H54 (cell line): ENCODE measurements at places on chromosomes 4 and X.

GRCh38 chr4:119190354-119190753 lies 22.2 kb upstream of the USP53 start:
- DNase-seq, result no peak

GRCh38 chrX:127558811-127559210 lies 493.4 kb downstream of the ACTRT1 start:
- no peak for DNase-seq

DNA sequence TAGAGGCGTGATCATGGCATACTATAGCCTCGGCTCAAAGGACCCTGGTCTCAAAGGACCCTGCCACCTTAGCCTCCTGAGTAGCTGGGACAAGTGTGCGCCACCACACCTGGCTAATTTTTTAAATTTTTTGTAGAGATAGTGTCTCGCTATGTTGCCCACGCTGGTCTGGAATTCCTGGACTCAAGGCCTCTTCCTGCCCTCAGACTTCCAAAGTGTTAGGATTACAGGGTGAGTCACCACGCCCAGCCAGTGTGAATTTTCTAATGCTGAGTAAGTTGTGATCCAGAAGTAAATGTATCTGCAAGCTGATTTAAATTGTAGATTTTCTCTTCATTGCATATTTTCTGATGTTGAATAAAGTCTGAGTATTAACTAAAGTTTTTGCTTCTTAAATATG lies 2.6 kb upstream of the ZNF674 start:
- no peak for DNase-seq

GRCh38 chr4:139227729-139228404 lies 50.8 kb upstream of the ELF2 start:
- DNase-seq, result no peak
